ENCODE measurements at places on chromosomes 1 and 21.
A peak's percentile ranks its signal among the peaks of the same experiment; 100 is the strongest.

GRCh38 chr1:205630241-205630640, 1.6 kb downstream of the ELK4 start:
- DNase-seq = no peak

- no peak for DNase-seq
Measured at GRCh38 chr1:1183221-1183747, 9.6 kb downstream of the TTLL10 start.

GRCh38 chr1:242522304-242522945, 2.1 kb downstream of the PLD5 start:
- DNase-seq = no peak

- DNase-seq = no peak
Measured at GRCh38 chr1:246860401-246860800, 71.3 kb downstream of the AHCTF1 start.

DNA sequence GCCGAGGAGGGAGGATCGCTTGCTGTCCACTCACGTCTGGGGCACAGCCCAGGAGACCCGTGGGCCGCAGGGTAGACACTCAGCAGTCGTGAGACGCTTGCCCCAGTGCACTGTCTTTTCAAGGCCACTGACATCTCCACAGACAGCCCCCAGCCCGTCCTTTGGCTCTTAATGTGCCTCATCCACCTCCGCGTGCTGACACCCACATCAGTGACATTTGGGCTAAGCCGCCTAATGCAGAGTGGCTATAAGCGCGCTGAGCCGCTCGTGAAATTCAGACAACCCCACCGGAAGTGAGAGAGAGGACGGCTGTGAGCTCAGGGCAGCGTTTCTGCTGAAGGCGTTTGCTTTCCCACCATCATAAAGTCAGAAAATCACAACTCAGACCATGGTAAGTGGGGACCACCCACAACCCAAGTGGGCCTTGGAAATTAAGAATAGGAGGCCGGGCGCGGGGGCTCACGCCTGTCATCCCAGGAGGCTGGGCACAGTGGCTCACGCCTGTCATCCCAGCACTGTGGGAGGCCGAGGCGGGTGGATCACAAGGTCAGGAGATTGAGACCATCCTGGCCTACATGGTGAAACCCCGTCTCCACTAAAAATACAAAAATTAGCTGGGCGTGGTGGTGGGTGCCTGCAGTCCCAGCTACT, 8.4 kb downstream of the SLC35E2B start:
- DNase-seq = peak; percentile 62

DNA sequence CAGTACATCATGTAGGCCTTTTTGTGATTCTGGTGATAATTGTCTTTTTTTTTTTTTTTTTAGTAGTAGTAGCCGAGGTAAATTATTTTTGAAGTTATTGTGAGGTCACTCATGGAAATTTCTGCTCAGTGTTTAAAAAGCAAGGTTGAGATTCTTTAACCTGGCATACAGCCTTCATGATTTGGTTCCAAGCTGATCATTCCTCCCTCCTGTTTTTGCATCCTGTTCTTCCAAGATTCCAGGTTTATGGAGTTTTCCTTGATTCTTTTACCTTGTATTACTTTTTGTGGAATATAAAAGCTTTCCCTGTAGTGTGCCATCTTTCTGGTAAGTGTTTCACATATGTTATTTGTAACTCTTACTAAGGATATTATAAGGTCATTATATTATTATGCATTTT, 9.1 kb downstream of the ZFYVE9 start:
- no peak for DNase-seq

GRCh38 chr21:46616050-46616449, 11.2 kb upstream of the S100B start:
- no peak for DNase-seq

All from posterior cingulate gyrus (tissue), 11 donors.